LoVo (cell line): ENCODE measurements at places on chromosomes 3 and 15.

DNA sequence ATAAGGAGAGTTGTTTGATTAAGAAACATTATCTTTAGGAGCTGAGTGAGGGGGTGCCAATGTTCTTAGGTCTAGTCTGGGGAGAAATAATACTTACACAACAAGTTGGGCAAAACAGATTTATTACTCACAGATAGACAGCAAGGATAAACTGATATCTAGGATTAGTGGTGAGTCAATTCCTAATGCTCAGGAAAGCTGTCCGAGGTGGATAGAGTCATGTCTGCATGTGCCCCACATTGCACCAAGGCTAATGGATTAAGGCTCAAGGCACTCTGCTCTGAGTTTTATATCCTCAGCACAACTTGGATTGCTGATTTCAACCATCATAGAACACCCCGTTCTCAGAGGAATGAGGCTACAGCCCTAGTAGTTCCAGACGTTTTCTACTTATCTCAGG is 1042.3 kb downstream of the OTOL1 start:
- no peak for DNase-seq

- DNase-seq: no peak
Observed at GRCh38 chr3:193693774-193694173, 100.8 kb downstream of the OPA1 start.

DNA sequence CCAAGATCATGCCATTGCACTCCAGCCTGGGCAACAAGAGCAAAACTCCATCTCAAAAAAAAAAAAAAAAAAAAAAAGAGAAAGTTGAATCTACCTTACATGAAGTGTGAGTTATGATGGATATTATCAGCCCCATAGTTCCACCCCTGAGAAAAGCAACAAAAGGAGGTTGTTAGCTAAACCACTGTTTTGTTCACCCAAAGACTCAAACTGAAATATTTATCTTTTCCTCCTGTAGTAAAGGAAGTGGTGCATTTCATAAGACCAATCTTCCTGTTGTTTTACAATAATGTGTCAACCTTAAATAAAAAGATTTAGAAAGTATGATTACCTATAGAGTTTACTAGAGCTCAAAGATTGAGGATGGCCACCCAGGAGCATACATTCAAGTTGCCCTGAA is 18.7 kb upstream of the TRMT10C start:
- no peak for DNase-seq

DNA sequence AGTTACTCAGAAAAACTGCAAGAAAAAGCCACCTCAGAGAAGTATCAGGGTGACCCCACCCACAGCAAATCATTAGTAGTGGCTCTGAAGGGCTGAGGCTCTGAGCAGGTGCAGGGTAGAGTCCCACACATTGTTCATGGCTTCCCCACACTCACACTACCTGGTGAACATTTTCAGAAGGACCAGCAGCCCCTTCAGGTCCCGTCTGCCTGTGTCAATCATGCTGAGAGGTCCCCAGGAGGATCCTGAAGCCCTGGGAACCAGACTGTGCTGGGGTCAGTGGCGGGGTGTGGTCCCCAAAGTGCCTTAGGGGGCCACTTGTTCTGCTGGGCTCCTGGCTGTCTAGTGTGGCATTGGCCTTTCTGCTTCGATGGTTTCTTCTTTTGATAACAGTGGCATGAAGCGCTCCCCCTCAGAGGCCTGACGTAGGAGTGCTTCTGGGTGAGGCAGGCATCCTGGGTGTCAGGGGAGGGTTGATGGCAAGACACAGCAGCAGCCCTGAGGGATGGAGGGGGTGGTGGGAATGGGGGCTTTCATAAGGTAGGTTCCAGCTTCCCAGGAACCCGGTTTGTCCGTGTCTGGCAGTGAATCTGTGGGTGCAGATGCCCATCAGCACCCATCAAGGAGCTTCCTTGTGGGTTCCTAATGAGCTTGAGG is 19.0 kb upstream of the FANCD2 start:
- no peak for DNase-seq

- no peak for DNase-seq
Observed at GRCh38 chr15:25543196-25543595, 104.4 kb upstream of the UBE3A start.

GRCh38 chr3:98745718-98746117 is 17.4 kb upstream of the ST3GAL6 start:
- DNase-seq: no peak

- DNase-seq: no peak
Observed at GRCh38 chr3:45524565-45524964, 70.0 kb upstream of the LIMD1 start.

DNA sequence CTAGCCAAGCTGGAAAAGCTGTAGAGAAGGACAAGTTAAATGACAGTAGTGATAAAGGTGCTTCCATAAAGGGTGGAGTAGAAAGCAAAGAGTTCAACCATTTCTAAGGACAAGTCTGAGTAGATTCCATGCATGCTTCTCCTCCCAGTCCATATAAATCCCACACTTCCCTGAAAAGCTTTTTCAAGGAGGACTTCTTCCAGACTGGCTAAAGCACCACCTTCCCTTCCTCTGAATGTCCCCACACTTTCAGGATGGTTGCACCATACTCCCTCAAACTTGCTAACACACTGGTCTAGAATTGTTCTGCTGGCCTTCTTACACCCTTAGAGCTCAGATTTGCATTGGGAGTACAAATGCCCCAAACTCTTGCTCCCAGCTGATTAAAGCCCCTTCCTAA is 40.9 kb downstream of the FBN1 start:
- no peak for DNase-seq
